ENCODE measurements at places on chromosomes 12 and 14.
A peak's percentile ranks its signal among the peaks of the same experiment; 100 is the strongest.

DNA sequence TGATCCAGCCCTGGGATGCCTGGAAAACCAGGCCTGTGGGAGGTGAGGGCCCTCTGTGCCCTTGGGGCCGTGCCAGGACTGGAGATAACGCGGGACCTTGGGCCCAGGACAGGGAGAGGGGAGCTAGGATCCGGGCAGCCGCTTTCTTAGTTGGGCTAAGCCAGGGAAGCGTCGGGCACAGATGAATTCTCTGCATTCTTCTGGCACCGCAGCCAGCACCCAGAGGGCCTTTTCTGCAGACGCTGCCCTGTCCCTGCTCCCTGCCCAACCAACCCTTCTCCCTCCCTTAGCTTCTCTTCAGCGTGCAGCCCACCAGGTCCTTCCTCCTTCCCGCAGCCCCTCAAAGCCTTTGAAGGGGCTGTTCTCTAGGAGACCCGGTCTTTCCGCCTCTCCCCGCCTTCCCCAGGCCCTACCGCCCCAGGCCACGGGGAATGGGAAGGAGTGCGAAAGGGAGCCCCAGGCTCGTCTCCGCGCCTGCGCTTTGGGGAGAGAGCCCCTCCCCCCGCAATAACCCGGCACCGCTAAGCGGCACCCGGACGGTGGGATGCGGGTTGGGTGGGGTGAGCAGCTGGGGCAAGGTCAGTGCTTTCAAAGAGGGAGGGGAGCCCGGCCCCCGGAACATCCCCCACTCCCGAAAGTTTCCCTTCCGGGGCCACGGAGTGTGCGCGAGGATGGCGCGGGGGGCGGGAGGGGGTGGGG is 663 bp downstream of the NCKAP5L start:
- DNase-seq: peak; percentile 30

DNA sequence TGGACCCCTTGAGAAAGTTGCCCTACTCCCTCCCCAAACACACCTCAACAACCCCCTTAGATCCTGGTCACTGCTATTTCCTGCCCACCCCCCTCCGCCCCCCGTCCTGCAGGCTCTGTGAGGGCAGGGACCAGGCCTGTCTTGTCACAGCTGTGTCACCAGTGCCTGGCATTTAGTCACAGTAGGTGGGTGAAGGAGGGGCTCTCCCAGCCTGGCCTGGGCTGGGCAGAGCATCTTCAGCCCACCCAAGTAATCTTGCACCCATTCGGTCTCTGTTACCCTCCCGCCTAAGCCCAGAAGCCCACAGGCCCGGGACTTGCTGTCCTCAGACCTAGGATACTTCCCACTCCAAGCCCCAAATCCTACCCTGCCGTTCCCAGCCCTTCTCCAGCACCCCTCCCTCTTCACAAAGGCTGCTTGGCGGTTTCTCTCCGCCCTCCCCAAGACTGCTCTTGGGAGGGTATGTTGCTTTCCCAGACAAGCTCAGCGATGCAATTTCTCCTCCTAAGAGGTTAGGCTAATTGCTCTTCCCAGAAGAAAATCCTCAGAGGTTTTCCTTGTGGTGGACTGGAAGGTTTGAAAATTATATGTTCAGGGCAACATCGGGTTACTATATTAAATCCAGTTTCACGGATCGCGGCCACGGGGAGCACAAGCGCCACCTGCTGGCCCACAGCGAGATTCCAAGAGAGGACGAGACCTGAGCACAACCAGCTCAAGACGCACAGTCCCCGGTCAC is 50.8 kb upstream of the ZFP36L1 start:
- DNase-seq: peak; percentile 52

DNA sequence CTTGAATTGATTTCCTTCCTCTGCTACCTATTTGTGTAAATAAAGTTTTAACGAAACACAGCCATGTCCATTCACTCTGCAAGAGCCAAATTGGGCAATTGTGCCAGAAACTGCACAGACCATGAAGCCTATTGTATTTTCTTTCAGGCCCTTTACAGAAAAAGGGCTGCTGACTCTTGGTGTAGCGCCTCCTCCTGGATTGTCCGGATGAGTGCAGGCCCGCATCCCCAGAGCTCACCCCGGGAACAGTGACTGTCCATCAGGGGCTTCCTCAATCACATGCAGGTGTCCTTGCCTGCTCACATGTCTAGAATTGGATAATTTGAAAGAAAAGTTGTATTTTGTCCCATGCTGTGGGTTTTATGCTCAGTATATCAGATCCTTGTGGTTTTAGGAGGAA is 1282.2 kb downstream of the AACS start:
- DNase-seq: no peak

DNA sequence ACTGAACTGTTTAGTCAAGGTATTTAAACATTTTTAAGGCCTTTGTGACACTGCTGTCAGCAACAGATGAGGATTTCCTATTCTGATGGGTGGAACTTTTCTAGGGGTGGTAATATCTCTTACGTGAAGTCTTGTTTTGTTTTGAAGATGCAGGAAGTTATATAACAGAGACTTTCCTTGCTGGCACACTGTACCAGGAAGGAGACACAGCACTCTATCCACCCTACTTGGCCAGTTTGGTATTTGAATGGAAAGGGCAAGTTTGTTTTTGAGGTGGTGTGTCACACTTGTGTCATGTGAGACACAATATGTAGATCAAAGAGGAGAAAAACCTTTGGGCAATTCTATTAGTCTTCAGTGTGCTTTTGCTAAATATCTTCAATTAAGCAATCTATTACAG is 51.6 kb upstream of the SRP54 start:
- peak; percentile 39 for DNase-seq
